Stimulated activated CD4-positive, alpha-beta T cell treated with anti-CD3 and anti-CD28 coated beads, Interleukin-12 subunit alpha, Interleukin-12 subunit beta, amount 100 ng/mL, for 4 hours (primary cell): ENCODE measurements at places on chromosomes 3 and 15.

GRCh38 chr3:73801444-73801843 lies 176.7 kb upstream of the PDZRN3 start:
- no peak for DNase-seq

GRCh38 chr15:85494048-85494777 lies 113.8 kb downstream of the AKAP13 start:
- no peak for DNase-seq

DNA sequence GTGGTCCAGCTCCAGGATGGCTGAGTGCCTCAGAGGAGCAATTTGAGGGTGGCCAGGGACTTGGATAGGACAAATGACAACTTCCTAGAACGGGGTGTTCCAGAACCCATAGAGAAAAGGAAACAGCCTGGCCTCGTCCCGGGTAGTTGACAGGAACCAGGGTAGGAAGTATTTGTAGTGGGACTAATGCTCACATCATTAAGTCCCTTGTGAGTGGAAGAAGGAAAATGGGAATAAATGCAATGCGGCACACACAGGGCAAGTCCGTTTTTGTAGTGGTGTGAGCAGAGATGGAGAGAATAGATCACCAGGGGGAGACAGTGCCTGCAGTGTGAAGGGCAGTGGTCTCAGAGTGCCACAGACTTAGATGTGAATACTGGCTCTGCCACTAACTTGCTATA lies 19.6 kb downstream of the TIMP4 start:
- no peak for DNase-seq

DNA sequence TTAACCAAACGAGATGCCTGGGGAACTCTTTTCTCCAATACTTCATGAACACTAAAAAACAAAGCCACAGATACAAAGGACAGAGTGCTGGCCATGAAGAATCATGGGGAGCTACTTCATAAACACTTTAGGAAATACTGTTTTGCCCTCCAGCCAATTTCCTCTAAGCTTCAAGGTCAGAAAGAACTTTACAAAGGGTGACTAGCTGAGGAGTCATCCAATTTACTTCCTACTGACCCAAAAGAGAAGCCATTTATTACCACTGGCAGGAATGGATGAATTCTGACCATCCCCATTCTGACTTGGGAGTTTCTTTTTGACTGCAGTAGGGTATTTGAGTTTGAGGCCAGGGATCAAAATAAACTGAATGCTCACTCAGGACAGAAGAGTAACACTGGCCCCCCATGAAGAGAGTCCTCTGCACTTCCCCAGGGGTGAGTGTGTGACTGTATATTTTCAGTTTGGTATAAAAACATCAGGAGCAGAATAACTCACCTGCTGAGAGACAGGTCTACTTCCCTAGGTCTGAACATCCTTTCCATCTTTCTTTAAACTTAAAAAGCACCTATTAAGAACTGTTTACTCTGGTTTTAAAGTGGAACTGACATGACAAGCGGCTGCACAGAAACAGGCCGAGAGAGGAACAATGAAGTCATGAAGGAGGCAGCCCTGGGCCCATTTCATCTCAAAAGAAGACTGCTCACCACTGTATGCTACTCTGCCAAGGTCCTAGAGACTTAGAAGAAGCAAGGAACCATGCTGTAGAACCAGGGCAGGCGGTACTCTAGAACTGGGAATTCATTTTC lies 203.6 kb downstream of the TNIK start:
- DNase-seq = no peak
